ENCODE measurements at places on chromosomes 3 and 15.

DNA sequence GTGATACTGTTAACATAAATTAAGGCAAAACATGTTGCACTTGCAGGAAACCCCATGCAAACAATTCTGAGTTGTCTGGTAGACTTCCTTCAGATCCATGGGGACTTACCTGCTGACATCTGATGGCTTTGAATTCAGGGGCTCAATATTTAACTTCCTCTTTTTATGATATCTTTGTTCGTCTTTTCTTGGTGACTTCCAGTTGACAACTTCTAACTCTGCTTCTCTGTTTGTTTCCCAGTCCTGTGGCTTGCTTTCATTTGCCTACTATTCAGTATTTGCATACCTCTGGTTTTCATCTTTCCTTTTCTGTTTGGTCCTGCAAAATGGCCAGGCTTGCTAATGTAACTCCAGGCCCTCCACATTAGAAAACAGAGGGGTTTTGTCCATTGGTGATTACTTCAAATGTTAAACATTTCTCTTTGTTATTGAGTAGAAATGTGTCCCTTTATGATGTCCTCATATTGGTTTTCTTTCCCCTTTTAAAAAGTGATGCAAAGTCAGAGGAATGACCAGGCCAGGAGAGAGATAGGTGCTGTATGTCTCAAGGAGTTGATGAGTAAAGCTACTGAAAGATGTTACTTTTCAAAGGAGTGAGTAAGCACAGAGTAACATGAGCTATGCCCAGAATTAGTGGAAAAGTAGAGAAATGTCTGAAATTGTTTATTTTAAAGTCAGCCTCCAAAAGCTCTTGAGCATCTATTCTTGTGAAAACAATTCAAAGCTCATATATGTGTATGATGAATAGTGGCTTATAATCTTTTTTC, 335.9 kb downstream of the LPP start:
- DNase-seq, result no peak

DNA sequence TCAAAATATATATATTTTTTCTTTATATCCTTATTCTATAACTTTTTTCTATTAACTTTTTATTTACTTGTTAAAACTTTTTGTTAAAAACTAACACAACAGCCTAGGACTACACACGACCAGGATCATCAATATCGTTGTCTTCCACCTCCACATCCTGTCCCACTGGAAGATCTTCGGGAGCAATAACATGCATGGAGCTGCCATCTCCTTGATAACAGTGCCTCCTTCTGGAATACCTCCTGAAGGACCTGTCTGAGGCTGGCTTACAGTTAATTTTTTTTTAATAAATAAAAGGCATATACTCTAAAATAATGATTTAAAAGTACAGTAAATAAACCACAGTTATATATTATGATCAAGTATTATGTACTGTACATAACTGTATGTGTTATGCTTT, 58.9 kb downstream of the SFMBT1 start:
- DNase-seq, result no peak

DNA sequence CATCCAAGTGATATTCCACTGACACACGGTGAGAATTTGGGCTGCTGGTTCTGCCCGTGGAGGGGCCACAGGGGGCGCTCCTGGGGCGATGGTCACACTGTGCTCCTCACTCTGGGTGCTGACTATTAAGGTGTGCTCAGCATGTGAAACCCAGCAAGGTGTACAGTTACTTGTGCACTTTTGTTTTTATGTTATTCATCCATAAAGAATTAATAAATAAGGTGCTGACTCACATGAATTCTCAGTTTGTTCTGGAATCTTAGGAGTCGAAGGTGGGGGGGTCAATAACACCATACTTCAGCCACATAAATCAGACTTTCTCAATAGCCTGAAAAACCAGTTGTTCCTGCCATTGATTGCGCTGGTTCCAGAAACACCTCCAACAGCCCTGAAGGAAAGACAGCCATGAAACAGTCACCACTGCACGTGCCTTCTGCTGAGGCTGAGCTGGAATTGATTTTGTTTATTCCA, 53.5 kb upstream of the SPATA12 start:
- no peak for DNase-seq

DNA sequence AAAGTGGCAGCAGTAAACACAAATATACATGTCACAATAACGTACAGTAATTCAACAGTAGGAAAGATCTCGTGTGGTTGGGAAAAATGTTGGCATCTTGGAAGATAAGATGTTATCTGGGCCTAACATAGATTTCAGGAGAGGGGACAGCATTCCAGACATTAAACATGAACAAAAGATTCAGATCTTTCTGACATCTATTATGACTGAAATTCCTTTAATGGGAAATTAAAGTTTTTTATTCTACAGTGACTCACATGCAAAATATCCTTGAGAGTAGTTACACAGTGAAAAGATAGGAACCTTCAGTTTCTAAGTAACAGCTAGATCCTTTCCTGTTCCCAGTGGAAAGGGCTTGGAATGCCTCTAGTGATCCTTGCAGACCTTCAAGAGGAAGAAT, 9.2 kb downstream of the NDUFB5 start:
- DNase-seq, result no peak

DNA sequence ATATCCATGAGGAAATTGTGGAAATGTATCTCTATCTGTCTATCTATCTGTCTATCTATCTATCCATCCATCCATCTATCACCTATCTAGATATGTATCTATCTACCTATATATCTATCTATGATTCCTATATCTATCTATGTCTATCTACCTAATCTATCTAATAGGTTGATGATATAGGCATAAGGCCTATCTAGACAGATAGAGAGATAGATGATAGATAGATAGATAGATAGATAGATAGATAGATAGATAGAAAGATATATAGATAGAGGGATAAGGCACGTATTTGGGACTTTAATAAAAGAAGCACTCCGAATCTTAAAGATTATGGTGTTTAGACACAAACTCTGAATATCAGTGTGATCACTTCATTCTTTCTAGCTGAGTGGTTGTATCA, 58.1 kb downstream of the DIPK2A start:
- no peak for DNase-seq

DNA sequence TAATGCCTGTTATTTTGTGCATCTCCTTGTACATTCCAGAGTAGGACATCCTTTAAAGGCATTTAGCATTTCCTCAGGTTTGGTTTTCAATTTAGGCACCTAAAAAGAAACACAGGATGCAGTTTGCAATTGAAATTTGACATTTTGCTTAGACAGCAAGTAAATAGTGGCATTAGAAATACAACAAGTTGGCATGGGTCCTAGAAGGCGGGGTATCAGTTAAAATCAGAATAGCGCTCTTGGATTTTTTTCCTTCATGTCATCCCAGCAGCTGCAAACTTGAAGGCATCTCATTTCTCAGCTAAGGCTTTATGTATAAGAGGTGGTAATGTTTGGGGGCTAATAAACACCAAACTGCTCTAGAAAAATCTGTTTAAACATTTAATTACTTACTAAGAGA, 47.5 kb upstream of the SKOR1 start:
- DNase-seq, result no peak

DNA sequence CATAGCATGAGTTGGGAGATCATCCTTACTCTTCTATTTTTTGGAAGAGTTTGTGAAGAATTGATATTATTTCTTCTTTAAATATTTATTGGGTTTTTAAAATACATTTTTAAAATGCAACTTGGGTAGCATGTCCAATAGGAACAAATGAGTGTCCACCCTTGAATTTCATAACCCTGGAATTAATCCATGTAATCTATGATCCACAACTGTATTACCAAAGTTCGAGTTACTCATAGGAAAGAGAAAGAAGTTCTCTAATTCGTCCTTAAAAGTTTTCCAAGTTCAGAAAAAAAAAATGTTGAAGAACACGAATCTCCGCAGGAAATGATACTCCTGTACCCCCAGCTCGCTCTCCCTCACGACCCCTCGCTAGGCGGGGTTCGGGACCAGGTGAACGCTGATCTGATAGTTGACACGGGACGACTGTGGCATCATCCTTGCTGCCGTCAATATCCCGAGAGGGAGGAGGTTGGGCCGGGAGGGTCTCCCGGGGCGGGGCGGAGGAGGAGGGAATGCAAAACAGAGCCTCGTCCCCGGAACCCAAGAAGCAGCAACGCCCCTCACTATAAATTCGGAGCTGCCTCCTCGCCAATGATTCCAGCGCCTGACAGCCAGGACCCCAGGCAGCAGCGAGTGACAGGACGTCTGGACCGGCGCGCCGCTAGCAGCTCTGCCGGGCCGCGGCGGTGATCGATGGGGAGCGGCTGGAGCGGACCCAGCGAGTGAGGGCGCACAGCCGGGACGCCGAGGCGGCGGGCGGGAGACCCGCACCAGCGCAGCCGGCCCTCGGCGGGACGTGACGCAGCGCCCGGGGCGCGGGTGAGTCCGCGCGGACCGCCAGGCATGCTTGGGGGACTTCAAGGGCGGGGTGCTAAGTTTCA, at the start of gene AGTR1:
Gene AGTR1 (plus strand): TSS at position 598 of the 884 bp plus-strand sequence. CDS start 43,133 bp downstream, outside the sequence.
- DNase-seq, result no peak

Data from stimulated activated CD4-positive, alpha-beta T cell treated with anti-CD3 and anti-CD28 coated beads, TNF-alpha, amount 100 ng/mL, for 4 hours (primary cell).